ENCODE measurements at places on chromosomes 3 and 15.

GRCh38 chr3:52405601-52406110, 39.2 kb downstream of the SEMA3G start:
- no peak overlapping the region for H3K27ac ChIP-seq
- peaks cover 78% of the 10 kb centered on the region for H3K36me3 ChIP-seq
- no peak for DNase-seq
- H3K27me3 ChIP-seq: no peaks in the 10 kb centered on the region
- H3K4me1 ChIP-seq: peaks cover 35% of the 10 kb centered on the region

- no peaks in the 10 kb centered on the region for H3K4me1 ChIP-seq
- no peak overlapping the region for H3K27ac ChIP-seq
- H3K4me3 ChIP-seq: no peak overlapping the region
Observed at GRCh38 chr3:167030082-167030725, 349.9 kb downstream of the ZBBX start.

- H3K4me1 ChIP-seq: peaks cover 4% of the 10 kb centered on the region
- H3K27me3 ChIP-seq: no peaks in the 10 kb centered on the region
- H3K36me3 ChIP-seq: no peaks in the 10 kb centered on the region
Observed at GRCh38 chr3:152051501-152052404, 178.3 kb downstream of the SUCNR1 start.

DNA sequence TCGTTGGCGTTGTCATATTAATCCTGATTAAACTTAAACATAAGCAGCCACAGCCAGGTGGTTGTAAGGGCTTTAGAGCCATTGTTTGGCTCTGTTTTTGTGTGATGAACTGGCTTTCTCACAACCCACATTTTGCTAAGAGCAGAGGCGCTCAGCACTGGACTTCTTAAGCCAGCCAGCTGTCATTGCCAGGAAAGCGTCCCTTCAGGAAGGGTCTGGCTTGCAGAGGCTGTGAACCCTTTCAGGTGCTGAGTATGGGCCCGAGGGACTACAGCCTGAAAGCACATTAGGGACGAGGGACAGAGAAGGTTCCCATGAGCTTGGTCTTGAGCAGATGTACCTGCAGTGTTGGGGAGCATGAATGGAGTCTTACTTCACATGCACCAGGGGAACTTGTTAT, 112.3 kb downstream of the CHCHD6 start:
- H3K4me1 ChIP-seq: peaks cover 39% of the 10 kb centered on the region
- no peak overlapping the region for H3K27ac ChIP-seq
- no peak for DNase-seq
- H3K27me3 ChIP-seq: no peaks in the 10 kb centered on the region
- no peak overlapping the region for H3K4me3 ChIP-seq
- H3K36me3 ChIP-seq: no peaks in the 10 kb centered on the region

GRCh38 chr3:177893331-177893730, 642.9 kb upstream of the KCNMB2 start:
- H3K27me3 ChIP-seq: no peaks in the 10 kb centered on the region
- H3K4me1 ChIP-seq: peaks cover 9% of the 10 kb centered on the region
- H3K4me3 ChIP-seq: no peak overlapping the region
- no peaks in the 10 kb centered on the region for H3K36me3 ChIP-seq

DNA sequence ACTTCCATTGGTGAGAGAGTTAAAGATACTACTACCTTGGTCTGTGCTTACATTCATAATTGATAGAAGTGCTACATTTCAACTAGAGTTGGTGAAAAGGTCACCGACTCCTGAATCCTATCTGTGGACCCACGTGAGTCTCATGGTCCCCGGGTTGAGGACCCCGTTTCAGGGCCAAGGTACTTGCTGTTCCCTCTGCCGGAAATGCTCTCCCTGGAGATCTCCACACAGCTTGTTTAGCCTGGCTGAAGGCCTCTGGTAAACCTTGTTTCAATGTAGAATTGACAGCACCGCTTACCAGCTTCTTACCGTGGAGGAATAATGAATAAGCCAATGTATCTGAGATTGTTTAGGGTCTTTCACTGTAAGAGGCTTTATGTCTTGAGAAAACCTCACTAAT, 226.0 kb upstream of the GOLGA6L4 start:
- H3K36me3 ChIP-seq: peaks cover 6% of the 10 kb centered on the region
- peak; percentile 21 for DNase-seq
- peaks cover 5% of the 10 kb centered on the region for H3K4me1 ChIP-seq
- peak overlapping the region; percentile 27 for H3K27ac ChIP-seq

GRCh38 chr15:74403588-74403919, 30.2 kb downstream of the SEMA7A start:
- no peaks in the 10 kb centered on the region for H3K36me3 ChIP-seq
- DNase-seq: no peak
- H3K4me1 ChIP-seq: peaks cover 24% of the 10 kb centered on the region
- H3K4me3 ChIP-seq: no peak overlapping the region

GRCh38 chr3:59192473-59192872, 142.6 kb upstream of the CFAP20DC start:
- H3K27ac ChIP-seq: no peak overlapping the region
- H3K27me3 ChIP-seq: no peaks in the 10 kb centered on the region
- H3K36me3 ChIP-seq: no peaks in the 10 kb centered on the region

GRCh38 chr3:28018925-28019718, 222.3 kb upstream of the CMC1 start:
- H3K4me3 ChIP-seq: no peak overlapping the region
- no peaks in the 10 kb centered on the region for H3K4me1 ChIP-seq
- no peak overlapping the region for H3K27ac ChIP-seq
- H3K36me3 ChIP-seq: no peaks in the 10 kb centered on the region

DNA sequence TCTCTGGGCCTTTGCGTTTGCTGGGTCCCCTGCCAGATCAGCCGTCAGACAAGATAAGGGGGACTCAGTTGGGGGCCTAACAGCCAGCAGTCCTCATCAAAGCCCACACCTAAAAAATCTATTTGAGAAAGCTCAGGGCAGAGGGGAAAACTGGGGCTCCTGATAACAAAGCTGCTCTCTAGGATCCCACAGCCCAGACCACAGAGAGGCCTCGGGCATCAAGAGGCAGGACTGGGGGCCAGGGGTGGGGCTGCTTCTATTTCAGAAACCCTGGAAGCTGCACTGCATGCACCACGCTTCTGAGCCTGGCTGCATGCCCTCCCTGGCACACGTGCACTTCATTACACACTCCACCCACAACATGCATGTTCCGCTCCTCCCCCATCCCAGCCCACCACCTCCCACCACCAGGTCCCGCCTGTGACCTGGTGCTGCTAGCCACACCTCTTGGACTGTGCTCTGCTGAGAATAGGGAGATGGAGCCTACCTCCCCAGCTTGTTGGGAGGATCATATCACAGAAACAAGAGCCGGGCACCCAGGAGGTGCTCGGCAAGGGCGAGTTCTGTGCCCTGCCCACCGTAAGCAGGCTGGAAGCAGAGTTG, 26.6 kb downstream of the FBLN2 start:
- DNase-seq: peak; percentile 46
- H3K27me3 ChIP-seq: no peaks in the 10 kb centered on the region
- peak overlapping the region; percentile 36 for H3K27ac ChIP-seq
- H3K4me3 ChIP-seq: no peak overlapping the region

DNA sequence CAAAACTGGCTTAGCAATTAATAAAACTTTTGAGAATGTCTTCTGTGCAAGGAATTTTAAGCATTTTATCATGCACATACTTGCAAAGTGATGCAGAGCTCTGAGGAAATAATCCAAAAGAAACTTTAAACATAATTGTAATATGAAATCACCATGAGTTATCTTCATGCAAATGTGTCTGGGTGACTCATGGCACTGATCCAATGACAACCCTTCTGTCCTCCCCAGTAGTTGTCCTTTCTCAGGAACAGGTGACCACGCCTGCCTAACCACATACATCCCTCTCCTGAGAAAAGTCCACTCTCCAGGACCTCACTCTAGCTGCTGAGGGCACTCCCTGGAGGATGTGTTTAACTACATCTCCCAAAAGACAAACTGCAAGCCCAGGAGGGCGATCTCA, 530.6 kb upstream of the IL12A start:
- no peak for DNase-seq
- H3K36me3 ChIP-seq: no peaks in the 10 kb centered on the region
- H3K27ac ChIP-seq: no peak overlapping the region
- H3K4me1 ChIP-seq: peaks cover 6% of the 10 kb centered on the region
- no peaks in the 10 kb centered on the region for H3K27me3 ChIP-seq
- H3K4me3 ChIP-seq: no peak overlapping the region

DNA sequence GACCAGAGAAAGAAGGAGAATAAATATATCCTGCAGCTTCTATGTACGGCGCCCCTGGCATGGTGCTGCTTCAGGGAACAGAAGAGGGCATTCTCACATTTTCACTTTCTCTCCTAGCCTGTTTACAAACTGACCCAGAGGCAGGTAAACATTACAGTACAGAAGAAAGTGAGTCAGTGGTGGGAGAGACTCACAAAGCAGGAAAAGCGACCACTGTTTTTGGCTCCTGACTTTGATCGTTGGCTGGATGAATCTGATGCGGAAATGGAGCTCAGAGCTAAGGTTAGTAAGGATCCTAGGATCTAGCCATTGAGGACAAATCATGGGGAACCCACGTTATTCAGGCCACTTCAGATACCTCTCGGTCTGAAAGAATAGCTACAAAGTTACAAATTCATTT, 26.4 kb downstream of the HACD3 start:
- no peak overlapping the region for H3K4me3 ChIP-seq
- H3K27me3 ChIP-seq: no peaks in the 10 kb centered on the region
- no peak for DNase-seq
- peaks cover 44% of the 10 kb centered on the region for H3K36me3 ChIP-seq

- H3K4me1 ChIP-seq: no peaks in the 10 kb centered on the region
- no peak for DNase-seq
- H3K4me3 ChIP-seq: no peak overlapping the region
- no peaks in the 10 kb centered on the region for H3K27me3 ChIP-seq
Observed at GRCh38 chr3:148450819-148451218, 246.9 kb upstream of the AGTR1 start.

DNA sequence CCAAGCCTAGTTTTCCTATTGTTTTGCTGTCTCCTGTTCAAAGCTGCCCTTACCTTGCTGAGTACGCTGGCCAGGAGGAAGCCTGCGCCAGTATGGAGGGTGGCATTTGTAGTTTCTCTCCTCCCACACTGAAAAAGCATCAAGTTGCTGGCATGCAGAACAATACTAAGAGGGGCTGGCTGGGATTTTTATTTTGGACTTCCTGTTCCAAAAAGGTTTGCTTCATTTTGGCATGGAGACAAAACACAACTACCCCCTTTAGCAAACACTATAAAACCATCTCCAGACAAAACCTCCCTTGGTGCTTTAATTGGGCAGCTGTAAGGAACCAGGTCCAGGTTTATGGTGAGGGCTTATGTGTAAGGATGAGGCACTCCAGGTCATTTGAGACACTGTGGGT, 457.6 kb downstream of the PDCD6IP start:
- no peak for DNase-seq
- no peaks in the 10 kb centered on the region for H3K27me3 ChIP-seq
- H3K4me3 ChIP-seq: no peak overlapping the region
- no peaks in the 10 kb centered on the region for H3K36me3 ChIP-seq

GRCh38 chr3:141250828-141251227, 19.2 kb downstream of the PXYLP1 start:
- no peak overlapping the region for H3K27ac ChIP-seq
- H3K27me3 ChIP-seq: no peaks in the 10 kb centered on the region
- H3K36me3 ChIP-seq: no peaks in the 10 kb centered on the region
- no peak for DNase-seq
- H3K4me3 ChIP-seq: no peak overlapping the region

DNA sequence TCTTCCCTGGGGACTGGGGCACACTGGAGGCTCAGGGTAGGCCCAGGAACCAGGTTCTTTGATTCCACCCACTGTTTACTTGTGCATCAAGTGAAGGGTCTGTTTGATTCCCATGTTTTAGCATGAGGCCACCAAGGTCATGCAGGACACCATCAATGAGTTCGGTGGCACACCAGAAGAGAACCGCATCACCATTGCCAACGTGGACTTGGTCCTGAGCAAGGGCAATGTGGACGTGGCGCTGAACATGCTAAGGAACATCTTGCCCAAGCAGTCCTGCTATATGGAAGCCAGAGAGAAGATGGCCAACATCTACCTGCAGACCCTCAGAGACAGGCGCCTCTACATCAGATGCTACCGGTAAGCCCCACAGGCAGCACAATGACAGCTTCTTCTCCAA, 21.5 kb downstream of the TTC21A start:
- no peaks in the 10 kb centered on the region for H3K27me3 ChIP-seq
- H3K4me3 ChIP-seq: no peak overlapping the region
- H3K4me1 ChIP-seq: peaks cover 20% of the 10 kb centered on the region
- no peak for DNase-seq

- peak overlapping the region; percentile 53 for H3K27ac ChIP-seq
- H3K27me3 ChIP-seq: no peaks in the 10 kb centered on the region
- H3K36me3 ChIP-seq: no peaks in the 10 kb centered on the region
- H3K4me3 ChIP-seq: no peak overlapping the region
Observed at GRCh38 chr3:134517791-134518190, 31.9 kb downstream of the CEP63 start.

- H3K27ac ChIP-seq: peak overlapping the region; percentile 91
- H3K27me3 ChIP-seq: peaks cover 38% of the 10 kb centered on the region
- no peak overlapping the region for H3K4me3 ChIP-seq
- DNase-seq: no peak
- peaks cover 30% of the 10 kb centered on the region for H3K4me1 ChIP-seq
Observed at GRCh38 chr3:169137076-169137475, 526.4 kb downstream of the MECOM start.

GRCh38 chr3:14522768-14523167, 17.4 kb downstream of the GRIP2 start:
- peaks cover 11% of the 10 kb centered on the region for H3K36me3 ChIP-seq
- DNase-seq: no peak
- H3K27me3 ChIP-seq: no peaks in the 10 kb centered on the region
- peak overlapping the region; percentile 93 for H3K27ac ChIP-seq
- peak overlapping the region; percentile 42 for H3K4me3 ChIP-seq

DNA sequence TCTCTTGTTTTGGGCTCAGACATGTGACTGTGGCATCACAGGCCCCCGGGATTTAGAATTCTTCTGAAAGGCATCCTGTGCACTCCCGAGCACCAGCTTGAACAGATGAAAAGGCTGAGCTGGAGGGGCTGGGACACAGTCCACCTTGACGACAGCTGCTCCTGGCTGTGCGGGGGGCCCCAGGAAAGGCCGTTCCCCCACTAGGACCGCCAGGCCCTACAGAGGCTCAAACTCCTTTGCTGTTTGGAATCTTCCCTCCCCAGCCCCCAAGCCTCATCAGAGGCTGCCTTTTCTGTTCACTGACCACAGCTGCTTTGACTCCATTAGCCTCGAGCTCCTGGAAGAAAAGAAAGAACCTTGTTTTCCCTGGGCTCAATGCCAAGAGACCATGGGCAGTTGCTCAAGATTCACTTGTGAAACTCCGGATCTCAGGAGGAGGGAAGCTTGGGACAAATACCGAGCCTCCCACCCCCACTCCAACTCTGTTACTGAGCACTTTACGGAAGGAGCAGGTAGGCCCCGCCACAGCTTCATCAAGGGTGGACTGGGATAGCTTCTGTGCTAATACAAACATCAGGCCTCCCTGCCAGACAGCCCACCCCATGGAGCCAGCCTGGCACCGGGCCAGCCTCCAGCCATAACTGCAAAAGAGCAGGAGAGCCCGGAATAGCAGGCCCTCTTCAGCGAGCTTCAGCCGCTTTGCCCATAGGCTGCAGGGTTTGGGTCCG, 15.7 kb downstream of the CIDEC start:
- no peaks in the 10 kb centered on the region for H3K27me3 ChIP-seq
- H3K4me1 ChIP-seq: peaks cover 23% of the 10 kb centered on the region
- no peaks in the 10 kb centered on the region for H3K36me3 ChIP-seq
- peak; percentile 39 for DNase-seq

Data from left ventricle myocardium inferior (tissue), 1 donor.